ENCODE measurements at places on chromosomes 7 and 10. TPM values are rescaled to one million over a fixed set of nuclear protein-coding genes. Genes with fewer than 3 reads are reported as not detected.

- DNase-seq: no peak
Observed at GRCh38 chr7:21099432-21099831, 312.7 kb upstream of the SP8 start.

- no peak for DNase-seq
Observed at GRCh38 chr7:74606101-74606908, 51.2 kb upstream of the GTF2I start.

DNA sequence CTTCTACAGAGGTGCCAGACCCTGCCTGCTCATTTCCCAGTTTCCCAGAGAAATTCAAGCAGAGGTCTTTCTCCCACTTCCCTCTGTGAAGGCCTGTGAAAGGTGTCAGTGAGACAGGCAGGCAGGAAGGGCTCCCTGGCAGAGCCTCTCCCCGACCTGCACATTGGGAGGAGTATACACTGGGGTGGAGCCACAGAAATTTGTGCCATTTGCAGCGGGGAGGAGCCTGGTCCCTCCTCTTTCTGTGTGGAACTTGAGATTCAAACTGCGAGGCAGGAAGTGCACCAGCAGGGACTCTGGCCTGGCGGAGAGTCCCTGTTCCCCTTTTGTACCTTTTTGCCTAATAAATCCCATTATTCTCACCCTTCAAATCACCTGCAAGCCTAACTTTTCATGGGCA, 54.6 kb upstream of the OPN4 start:
- DNase-seq: no peak

DNA sequence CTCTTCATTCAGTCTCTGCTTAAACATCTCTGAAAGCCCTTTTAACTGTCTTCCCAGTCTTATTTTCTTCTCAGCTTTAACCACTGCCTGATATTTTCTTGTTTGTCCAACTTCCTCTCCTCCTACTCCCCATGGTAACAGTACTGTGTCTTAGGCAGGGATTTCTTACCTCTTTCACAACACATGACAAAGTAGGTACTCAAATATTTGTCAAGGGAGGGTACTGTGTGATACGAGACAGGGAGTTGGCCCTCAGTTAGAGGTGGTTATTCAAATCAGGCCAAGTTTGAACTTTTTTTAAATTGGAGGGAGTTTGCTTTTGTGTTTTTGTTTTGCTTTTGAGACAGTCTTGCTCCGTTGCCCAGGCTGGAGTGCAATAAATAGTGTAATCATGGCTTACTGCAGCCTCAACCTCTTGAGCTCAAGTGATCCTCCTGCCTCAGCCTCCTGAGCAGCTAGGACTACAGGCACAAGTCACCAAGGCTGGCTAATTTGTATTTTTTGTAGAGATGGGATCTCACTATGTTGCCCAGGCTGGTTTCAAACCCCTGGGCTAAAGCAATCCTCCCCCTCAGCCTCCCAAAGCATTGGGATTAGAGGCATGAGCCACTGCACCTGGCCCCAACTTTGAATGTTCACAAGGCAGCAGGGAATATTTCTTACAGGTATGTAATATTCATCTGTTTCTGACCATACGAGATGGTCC, 2.5 kb upstream of the KPNA7 start:
- no peak for DNase-seq

- no peak for DNase-seq
Observed at GRCh38 chr10:113920875-113921274, 66.4 kb downstream of the NHLRC2 start.

GRCh38 chr7:77258014-77258413, 58.4 kb upstream of the FGL2 start:
- DNase-seq: no peak

DNA sequence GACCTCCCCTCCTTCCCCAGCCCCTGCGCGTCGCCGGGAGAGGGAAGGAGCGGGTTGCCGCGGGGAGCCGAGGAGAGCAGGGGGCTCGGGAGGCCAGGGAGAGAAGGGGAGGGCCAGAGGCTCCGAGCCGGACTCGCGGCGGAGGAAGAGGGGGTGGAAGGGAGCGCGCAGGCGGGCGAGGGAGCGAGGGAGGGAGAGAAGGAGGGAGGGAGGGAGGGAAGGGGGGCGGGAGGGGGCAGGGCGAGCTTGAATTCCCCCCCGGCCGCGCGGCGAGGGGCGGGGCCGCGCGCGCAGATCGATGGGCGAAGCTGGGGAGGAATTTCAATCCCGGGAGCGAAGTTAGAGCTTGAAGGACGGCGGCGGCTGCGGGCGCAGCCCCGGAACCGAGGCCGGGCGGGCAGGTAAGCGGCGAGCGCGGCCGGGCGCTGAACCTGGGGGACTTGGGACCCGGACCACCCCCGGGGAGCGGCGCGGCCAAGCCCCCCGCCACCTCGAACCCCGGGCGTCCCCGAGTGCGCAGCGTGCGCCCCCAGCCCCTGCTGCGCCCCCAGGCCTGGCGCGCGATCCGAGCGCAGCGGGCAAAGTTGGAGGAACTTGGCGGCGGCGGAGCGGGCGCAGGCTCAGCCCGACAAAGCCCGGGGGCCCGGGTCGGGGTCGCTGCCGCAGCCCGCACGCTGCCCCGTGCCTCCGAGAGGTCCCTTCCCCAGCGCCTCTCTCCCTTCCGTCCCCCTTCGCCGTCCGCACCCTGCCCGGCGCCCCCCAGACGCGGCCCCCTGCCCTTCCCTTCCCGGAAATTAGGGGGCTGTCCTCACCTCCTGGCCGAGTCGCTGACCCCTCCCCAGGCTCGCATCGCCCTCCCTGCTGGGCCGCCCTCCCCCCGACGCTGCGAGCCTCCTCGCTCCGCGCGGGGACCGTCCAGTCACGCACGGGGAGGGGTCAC, at the start of gene ELFN1:
Gene ELFN1 (plus strand): TSS at position 324 of the 940 bp plus-strand sequence. CDS start 74,320 bp downstream, outside the sequence.
- DNase-seq: peak; percentile 61

DNA sequence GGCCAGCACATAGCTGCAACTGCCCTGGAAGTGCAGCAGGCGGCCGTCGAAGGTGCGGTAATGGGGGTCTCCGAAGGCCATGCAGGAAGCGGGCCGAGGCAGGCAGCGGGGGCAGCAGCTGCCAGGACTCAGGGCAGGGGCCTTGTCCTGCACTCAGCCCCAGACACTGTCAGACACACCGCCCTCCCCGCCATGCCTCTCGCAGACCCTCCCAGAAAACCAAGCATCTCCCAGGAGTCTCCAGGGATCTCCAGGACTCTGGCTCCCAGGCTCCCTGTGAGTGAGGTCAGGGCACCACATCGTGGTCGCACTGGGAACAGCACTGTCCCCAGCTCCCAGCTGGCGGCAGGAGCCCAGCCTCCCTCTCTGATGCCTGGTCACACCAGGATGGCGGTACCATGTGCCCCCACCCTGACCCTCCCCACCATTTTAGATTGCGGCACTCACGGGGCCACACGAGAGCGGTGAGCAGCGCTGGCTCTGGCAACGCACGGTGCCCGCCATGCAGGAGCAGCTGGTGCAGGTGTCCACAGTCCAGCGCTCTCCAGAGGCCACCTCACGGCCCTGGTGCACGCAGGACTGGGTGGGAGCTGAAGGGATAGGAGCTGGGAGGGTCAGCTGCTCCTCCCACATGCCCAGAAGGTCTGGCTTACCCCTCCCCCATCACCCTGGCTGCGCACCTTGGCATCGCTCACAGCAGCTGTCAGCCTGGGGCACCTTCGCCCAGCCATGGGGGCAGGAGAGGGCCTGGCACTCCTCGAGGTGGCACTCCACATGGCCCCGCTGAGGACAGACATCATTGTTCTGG, 17.5 kb downstream of the ATP6V1F start:
- DNase-seq: peak; percentile 75

DNA sequence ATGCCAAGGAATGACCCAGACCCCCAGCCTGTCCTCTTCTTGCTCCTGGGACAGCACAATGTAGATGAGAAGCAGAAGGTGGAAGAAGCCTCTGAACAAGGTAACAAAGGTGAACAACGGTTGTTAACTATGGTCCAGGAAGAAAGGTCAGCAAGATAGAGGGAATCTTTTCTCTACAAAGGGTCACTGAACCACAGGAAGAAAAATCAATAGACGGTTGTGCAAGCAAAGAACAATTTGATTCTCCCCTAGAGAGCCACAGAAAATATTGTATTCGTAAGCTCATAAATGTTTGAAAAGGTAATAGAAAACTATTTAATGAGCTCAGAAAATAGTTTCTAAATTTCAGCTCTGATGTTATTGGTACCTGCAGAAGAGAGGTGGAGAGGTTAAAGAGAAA, 111.3 kb downstream of the ST8SIA6 start:
- no peak for DNase-seq

DNA sequence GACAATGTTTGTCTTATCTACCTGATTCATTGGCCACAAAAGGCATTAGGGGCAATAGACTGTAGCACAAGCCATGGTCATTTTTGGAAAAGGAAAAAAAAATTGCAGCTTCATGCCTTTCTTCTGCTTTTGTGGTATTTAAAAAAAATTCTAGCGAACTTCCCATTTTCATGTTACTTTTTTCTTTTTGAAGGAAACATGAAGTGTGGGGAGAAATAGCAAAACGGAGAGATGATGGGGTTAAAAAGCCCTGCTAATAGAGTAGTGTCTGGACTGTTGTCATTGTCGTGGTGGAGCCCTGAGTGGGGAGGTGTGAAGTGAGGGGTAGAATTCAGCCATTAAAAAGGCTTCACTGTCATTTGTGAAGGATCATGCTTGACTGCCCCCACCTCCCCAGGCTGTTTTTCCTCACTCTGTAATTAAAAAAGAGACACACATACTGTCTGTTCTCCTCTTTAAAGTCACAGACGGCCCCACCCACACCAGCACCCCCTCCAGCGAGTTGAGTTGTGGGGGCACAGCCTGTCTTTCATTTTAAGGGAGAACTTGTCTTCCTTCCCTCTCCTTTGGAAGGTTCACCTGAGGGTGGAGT, 272.4 kb downstream of the CREB5 start:
- DNase-seq: no peak

Gene ADAM8
- total RNA-seq: 3.6 TPM

DNA sequence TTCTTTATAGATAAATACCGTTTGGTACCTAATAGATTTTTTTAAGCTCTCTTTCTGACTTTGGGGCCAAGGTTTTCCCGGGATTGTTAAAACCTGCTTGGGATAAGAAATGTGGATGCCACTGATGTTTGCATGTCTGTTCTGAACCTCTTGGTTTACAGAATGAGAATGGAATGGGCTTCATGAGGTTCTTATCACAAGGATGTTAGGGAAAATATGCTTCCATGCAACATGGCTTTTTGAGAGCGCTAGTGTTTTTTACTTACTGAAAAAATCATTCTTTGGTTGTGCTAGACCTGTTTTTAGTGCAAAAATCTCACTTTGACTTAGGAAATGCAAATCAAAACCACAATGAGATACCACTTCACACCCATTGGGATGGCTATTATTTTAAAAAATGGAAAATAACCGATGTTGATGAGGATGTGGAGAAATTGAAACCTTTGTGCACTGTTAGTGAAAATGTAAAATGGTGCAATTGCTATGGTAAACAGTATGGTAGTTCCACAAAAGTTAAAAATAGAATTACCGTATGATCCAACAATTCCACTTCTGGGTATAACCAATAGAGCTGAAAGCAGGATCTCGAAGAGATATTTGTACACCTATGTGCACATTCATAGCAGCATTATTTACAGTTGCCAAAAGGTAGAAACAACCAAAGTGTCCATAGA, 38.9 kb downstream of the TSPAN14 start:
- no peak for DNase-seq

Gene AGR2
- not detected for total RNA-seq

DNA sequence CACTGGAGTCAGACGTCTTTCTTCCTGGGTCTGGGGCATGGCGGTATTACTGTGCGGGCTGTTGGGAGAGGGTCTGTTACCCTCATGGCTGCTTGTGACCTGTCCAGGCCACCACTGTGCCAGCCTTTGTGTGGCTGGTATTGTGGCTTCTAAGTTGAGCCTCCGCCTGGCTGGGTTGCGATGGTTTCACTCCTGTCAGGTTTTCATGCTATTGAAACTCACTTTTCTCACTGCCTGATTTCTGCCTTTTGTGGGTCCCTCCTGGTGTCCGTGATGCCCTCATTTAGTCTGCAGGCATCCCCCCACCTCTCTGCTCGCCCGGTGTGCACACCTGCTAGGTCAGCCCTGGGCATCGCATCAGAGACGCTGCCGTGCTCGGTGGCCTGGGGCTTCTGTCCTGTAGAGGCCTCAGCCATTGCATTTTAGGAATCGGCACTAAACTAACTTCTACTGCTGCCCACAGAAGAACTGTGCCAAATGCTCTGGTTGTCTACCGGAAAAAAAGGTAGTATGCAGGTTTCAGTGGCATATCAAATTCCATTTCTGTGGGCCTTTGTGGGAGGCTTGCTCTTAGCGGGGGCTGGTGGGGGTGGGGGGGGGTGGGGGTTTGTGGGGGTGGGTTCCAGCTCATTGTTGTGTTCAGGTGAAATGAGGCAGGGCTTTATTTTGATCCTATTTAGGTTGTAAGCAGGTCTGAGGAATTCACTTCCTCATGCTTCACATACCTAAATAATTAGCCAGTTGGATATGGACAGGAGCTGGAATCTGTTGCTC, 64.3 kb downstream of the MGMT start:
- no peak for DNase-seq

- DNase-seq: no peak
Observed at GRCh38 chr10:132503581-132504421, 33.8 kb upstream of the INPP5A start.

GRCh38 chr7:151320263-151320845, 21.3 kb upstream of the NUB1 start:
- DNase-seq: no peak

Gene CPA2
- total RNA-seq: 0.55 TPM

- DNase-seq: no peak
Observed at GRCh38 chr7:24715661-24716479, 41.4 kb downstream of the GSDME start.

Gene CYP17A1
- total RNA-seq: not detected

DNA sequence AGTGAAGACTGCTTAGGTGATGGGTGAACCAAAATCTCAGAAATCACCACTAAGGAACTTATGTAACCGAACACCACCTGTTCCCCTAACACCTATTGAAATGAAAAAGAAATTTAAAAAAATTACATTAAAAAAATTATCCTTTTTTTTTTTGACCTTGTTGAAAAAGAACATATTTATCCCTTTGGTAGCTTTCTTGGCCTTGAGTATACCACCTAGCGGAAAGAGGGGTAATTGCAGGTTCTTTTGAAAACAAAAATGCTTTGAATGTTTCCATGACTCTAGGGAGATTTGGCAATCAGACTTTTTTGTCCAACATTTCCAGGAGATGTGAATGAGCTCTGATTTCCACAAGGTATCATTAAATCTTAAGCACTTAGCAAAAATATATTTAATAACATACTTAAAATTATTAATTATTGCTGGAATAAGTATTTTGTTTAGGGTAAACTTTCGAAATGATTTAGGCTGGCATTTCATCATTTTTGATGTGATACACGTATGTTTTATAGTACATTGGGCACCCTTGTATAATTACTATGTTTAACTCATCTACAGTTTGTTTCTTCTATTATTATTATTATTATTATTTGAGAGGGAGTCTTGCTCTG, 47.0 kb upstream of the ELMO1 start:
- no peak for DNase-seq

Gene AEBP1
- total RNA-seq: 70.5 TPM

Measured in neural crest cell (in vitro differentiated cells).